Suppressor macrophage treated with lipopolysaccharide for 4 hours (primary cell): ENCODE measurements at places on chromosomes 12 and 14.

GRCh38 chr14:79040790-79041189, 870.6 kb downstream of the NRXN3 start:
- no peak for DNase-seq

DNA sequence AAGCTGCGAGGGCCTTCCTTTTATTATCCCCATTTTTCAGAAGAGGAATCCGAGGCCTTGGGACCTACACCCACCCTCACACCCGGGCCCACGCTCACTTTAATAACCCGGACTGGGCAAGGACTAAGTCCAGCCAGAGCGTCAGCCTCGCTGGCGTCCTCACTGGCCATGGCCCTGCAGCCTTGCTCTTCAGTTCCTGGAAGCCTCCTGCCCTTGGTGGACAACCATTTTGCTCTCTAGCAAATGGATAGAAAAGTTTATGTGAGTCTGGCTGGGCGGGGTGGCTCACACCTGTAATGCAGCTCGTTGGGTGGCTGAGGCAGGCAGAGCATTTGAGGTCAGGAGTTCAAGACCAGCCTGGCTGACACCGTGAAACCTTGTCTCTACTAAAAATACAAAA, 9.8 kb downstream of the RTL1 start:
- no peak for DNase-seq

GRCh38 chr14:83309211-83309610, 1775.6 kb upstream of the SEL1L start:
- DNase-seq, result no peak

DNA sequence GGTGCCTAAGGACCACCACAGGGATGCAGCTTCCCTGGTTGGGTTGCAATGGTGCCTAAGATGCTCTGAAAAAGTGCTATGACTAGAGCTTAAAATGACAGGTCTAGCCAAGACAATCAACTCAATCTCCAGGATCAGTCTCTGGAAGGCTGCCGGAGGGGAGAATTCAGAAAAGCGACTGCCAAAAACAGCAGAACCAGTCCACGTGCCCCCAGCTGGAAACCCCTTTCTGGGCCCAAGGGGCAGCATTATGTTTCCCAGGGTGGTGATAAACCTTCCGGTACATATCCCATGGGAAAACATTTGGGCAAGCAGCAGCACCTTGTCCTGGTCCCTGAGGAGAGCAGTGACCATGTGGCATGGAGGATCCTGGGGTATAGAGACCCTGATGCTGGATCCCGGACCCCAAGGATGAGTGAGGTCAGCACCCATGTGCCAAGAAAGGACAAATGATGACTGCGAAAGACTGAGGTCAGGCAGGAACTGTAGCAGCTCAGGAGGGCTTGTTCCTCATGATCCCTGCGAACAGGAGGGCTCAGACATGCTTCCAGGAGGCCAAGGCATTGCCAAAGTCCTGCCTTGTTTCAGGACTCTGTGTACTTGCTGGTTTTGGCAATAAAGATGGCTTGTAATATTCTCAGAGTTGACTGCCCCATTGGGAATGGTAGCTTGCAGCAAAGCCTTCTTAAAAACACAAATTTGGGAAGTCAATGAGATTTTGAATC, 49.9 kb upstream of the LTBP2 start:
- DNase-seq, result no peak
